ENCODE measurements at places on chromosomes 6 and 20.
A peak's percentile ranks its signal among the peaks of the same experiment; 100 is the strongest.

DNA sequence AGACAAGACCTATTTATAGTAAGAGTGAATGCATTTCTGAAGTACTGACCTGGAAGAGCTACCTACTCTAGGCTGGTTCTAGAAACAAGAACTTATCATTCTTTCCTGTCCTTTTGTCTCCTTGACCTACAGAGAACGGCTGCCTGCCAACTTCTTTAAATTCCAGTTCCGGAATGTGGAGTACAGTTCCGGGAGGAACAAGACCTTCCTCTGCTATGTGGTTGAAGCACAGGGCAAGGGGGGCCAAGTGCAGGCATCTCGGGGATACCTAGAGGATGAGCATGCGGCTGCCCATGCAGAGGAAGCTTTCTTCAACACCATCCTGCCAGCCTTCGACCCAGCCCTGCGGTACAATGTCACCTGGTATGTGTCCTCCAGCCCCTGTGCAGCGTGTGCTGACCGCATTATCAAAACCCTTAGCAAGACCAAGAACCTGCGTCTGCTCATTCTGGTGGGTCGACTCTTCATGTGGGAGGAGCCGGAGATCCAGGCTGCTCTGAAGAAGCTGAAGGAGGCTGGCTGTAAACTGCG lies 8.3 kb downstream of the APOBEC2 start:
- no peak for DNase-seq

DNA sequence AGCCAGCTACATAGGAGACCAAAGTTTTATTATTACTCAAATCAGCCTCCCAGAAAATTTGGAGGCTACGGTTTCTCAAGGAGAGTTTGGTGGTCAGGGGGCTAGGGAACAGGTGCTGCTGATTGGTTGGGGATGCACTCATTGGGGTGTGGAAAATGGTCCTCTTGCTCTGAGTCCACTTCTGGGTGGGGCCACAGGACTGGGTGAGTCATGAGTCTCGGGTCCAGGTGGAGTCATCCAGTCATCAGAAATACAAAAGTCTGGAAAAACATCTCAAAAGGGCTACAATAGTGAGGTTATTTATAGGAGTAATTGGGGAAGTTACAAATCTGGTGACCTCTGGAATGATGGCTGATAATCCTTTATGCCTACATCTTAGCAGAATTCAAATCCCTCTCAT lies 54.3 kb upstream of the SLC22A16 start:
- no peak for DNase-seq

DNA sequence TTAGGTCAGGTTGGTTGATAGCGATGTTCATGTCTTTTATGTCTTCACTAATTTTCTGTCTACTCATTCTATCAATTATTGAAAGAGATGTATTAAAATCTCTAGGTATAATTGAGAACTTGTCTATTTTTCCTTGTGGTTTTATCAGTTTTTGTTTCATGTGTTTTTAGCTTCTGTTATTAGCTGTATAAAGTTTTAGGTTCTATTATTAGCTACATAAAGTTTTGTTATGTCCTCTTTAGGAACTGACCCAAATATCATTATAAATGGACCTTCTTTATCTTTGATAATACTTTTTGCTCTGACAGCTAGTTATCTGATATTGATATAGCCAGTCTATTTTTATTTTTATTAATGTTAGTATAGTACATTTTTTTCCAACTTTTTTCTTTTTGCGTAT lies 92.4 kb upstream of the TMEM170B start:
- DNase-seq: no peak

DNA sequence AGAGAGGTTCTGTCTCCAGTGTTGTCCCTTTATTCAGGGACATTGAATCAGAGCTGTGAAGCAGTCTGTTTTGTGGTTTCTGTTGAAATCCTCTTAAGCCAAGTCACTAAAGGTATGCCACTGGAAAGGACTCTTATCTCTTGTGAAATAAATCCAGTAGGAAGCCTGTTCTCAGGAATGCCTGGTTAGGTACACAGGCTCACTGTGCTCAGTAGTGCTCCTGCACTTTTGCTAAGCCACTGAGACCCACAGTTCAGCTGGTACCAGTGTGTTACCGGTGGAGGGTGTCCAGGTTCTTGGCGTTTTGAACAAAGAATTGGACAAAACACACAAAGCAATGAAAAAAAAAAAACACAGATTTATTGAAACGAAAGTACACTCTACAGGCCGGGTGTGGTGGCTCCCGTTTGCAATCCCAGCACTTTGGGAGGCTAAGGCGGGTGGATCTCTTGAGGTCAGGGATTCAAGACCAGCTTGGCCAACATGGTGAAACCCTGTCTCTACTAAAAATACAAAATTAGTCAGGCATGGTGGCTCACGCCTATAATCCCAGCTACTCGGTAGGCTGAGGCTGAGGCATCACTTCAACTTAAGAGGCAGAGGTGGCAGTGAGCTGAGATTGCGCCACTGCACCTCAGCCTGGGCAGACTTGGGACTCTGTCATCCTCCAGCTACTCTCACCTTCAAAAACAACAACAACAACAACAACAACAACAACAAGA lies 186.1 kb downstream of the JARID2 start:
- DNase-seq: no peak

- DNase-seq: no peak
These were observed 490 bp downstream of the MMUT start for GRCh38 chr6:49462599-49462926.

DNA sequence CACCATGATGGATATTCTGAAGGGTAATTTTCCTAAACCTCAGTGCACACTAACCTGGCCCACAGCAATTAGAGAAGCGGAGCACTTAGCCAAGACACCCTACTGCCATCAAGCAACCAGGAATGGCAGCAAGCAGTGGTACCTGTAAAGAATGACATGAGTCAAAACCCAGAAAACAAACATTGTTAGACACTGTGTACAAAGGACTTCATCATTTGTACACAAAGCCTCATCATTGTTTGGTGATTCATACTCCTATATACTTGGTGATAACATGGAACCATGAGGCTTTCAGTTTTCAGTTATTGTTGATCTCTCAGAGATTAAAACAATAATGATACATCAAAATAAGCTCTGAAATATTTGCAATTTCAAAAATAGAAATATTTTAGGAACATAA lies 74.6 kb downstream of the MLIP start:
- no peak for DNase-seq

GRCh38 chr6:139510040-139510790 lies 135.8 kb upstream of the CITED2 start:
- peak; percentile 47 for DNase-seq

GRCh38 chr6:4313044-4313686 lies 177.8 kb upstream of the ECI2 start:
- DNase-seq: peak; percentile 44

DNA sequence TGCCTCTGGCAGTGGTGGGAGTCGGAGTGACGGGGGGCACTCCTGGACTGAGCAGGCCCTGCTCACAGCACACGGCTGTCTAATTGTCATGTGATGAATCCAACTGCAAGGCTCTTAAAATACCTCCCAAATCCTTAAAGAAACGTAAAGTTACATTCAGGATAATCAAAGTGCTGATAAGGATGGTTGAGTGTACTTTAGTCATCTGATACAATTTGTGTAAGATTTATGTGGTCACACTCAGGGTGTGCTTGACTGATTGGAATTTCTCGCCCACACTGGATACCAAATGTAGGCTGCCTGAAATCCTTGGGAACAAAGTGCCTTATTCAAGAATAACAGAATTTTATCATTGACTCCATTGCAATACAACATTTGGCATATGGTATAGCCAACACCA lies 238.7 kb downstream of the CDH4 start:
- DNase-seq: no peak

GRCh38 chr6:6057442-6058053 lies 50.8 kb upstream of the NRN1 start:
- DNase-seq: no peak

- DNase-seq: no peak
These were observed 600.4 kb downstream of the HTR1B start for GRCh38 chr6:76862936-76863335.

GRCh38 chr6:117034547-117034946 lies 157.5 kb downstream of the RFX6 start:
- DNase-seq: no peak

DNA sequence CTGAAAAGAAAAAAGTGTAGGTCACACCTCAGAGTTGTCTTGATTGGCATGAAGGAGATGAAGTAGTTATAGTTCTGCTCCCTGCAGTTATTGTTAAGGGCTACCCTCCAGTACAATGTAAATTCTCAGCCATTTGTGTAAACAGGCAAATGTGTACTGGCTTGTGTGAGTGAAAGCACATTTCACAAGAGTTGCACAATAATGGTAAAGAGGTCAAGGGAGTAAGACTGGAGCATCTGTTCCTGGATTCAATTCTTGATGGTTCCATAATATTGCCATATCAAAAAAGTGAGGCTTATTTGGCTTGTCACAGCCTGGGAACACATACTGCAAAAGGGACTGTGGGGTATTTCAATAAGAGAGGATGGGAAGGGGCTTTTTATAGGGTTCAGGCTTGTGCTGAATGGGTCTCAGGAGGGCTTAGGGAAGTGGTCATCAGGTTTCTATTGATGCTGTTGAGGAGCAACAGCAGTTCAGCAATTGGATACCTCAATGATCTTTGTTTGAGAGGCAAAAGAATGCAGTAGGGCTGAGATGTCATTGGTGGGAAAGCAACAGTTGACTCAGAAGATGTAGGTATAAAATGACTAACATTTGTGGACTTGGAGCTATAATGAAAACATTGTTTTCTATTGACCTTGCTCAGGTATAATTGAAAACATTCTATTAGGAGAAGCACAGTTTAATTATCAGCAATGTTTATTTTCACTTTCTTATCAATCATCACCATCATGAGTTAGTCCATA lies 402.6 kb downstream of the BCKDHB start:
- no peak for DNase-seq

DNA sequence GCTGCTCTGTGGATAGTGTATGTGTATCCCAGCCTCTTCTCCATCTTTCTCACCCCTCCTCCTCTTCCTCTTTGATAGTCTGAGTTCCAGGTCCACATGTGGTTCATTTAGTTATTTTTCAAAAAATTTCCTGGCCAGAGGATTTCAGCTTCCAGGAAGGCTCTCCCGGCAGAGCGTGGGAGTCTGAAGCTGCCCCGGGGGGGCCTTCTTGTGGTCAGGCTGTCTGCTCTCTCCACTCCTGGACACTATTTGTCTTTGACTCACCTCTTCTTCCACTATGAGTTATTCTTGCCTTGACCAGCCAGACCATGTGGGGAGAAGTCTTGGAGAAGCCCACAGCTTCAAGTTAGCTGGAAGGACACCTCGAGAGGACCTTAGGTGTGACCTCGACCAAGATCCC lies 258.8 kb downstream of the CDC5L start:
- DNase-seq: no peak

GRCh38 chr6:88895911-88896310 lies 67.5 kb downstream of the RNGTT start:
- DNase-seq: no peak

DNA sequence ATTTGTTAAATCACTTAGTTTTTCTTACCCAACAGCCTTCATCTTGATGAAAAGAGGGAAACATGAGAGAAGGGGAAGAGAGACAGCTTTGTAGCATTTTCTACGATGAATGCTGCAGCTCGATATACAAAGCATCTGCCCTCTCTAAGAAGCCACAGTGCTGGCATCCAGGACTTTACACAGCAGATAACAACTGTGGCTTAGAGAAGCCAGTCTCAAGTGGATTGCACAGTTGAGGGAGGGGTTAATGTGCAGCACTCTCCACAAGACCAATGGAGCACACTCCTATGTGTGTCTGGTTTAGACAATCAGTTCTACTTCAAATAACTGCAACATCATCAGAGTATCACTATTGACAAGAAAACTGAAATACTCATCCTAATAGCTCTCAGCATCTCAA lies 5.8 kb downstream of the C6orf120 start:
- DNase-seq: no peak

GRCh38 chr6:113127786-113128419 lies 729.2 kb upstream of the MARCKS start:
- no peak for DNase-seq

GRCh38 chr6:75481936-75482593 lies 11.5 kb downstream of the FILIP1 start:
- no peak for DNase-seq

- no peak for DNase-seq
These were observed 36.5 kb upstream of the PSMF1 start for GRCh38 chr20:1081891-1082290.

- no peak for DNase-seq
These were observed 8.9 kb downstream of the EHMT2 start for GRCh38 chr6:31888276-31889258.

DNA sequence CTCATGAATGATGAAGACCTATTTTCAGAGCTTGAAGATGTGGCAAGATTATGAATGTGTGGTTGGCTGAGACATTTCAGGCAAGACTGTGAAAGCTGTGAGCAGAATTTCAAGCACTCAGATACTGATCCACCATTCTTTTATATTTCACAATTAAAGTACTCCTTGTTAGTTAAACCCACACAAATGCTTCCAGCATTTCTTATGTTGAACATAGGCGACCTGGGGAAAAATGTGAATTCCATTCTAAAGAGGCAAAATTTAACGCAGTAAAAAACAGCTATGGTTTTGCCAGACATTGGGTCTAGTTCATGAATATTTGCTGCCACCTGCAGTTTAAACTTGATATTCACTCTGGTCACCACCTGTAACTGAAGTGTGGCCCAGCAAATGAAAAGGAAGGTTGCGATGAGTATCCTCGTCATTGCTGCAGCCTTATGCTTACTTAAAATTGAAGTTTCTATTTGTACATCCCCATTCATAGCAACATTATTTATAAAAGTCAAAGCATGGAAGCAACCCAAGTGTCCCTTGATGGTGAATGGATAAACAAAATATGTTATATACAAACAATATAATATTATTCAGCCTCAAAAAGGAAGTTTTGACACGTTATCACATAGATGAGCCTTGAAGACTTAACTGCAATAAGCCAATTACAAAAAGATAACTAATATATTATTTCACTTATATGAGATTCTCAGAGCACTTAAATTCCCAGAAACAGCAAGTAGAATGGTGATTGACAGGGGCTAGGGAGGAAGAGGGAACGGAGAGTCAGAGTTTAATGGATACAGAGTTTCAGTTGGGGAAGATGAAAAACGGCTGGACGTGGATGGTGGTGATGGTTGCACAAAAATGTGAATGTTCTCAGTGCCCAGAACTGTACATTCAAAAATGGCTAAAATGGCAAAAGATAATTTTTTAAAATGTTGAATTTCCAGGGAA lies 32.4 kb upstream of the FAM184A start:
- peak; percentile 16 for DNase-seq

DNA sequence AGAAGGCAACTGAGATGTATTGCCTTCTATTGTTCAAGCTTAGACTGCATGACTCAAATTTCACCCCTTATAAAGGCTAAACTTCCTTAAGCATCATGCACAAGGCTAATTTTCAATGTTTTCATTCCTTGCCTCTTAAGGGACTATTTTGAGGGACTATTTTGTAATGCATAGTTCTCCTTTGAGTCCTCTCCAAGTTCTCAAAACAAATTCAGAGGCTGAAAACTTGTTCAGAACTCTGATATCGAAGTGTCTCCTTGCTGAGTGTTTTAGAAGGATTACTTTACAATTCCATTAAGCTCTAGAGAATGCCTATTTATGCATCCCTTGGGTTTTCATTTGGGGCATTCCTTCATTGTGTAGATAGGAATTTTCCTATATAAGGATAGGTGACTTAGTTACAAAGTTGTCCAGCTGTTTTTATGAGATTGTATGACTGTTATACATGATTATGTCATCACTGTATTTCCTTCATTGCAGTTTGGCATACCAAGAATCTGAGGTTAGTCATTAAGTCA lies 41.7 kb downstream of the COL19A1 start:
- DNase-seq: no peak
